ENCODE measurements at places on chromosomes 7 and 10.

DNA sequence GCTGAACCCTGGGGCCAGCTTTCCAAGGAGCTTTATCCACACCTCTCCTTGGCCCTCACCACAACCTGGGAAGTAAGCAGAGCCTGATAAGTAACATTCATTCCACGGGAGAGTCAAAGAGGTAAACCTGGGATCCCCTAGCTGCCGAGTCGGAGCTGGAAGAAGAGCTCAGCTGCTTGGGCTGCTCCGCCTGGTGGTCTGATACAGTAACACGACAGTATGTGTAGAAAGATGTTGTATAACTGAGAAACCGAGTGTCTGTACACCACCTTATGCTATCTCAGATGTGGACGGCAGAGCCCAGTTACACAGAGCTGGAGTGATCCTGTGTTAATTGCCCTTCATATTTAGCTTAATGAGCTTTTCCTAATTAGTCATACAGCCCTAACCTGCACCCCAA, 151.3 kb upstream of the KMT2E start:
- peak; percentile 67 for DNase-seq

- DNase-seq: no peak
Observed at GRCh38 chr10:100209303-100209702, 20.1 kb downstream of the CHUK start.

GRCh38 chr7:80770675-80771081, 132.2 kb downstream of the CD36 start:
- no peak for DNase-seq

DNA sequence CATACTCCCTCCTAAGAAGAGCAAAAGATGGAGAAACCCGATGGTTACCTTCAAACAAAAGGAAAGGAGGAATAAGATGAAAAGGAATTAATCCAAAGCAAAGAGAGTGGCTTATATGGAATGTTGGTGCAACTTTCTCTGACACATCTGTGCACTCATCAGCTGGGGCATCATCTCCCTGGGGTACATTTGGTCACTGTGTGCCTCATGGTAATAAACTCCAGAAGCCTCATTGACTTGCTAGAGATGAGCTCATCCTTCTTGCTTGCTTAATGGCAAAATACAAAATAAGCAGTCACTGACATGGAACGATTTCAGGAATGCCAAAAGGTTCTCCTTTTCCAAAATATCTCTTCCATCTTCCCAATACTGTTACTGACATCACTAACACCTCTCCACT, 22.5 kb downstream of the CAV1 start:
- no peak for DNase-seq

DNA sequence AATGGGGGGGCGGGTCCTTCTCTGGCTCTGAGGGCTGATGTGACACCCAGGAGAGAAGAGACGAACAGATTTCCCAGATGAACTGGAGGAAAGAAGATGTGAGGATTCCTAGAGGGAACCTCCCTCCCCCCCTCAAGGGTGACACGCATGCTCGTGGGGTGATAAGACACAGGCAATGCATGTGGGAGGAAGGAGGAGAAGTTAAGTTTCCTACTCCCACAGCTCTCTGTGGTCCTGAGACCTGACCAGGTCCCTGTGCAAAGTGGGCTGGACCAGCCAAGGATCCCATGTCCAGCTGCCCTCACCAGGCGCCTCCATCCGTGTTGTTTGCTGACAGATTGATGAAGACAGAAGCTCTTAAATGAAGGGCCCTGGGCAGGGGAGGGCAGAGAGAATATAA, 112.6 kb downstream of the SH3PXD2A start:
- no peak for DNase-seq

- DNase-seq: no peak
Observed at GRCh38 chr7:140176122-140176701, 571 bp downstream of the KDM7A start.

- DNase-seq: no peak
Observed at GRCh38 chr10:98533241-98533640, 86.5 kb upstream of the HPS1 start.

GRCh38 chr10:102202386-102202785, 23.7 kb upstream of the ELOVL3 start:
- DNase-seq: no peak

- DNase-seq: no peak
Observed at GRCh38 chr7:158556721-158557440, 30.7 kb downstream of the PTPRN2 start.

DNA sequence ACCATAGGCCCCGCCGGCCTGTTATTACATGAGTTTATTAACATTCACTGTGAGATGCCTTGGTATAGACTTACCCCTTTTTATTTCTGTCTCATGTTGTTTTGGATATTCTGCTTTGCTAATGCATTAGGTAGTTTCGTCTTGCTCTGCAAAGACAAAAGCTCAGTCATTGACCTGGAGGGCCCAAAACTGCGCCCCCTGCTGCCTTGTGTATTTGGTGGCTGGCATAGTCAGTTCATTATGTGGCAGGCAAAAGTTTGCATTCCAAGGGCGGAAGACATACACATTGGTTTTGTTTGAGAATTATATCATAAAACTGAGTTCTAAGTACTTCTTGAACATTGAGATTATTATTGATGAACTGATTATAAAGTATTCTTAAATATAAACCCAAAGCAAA, 372.5 kb downstream of the SDK1 start:
- DNase-seq: peak; percentile 6

DNA sequence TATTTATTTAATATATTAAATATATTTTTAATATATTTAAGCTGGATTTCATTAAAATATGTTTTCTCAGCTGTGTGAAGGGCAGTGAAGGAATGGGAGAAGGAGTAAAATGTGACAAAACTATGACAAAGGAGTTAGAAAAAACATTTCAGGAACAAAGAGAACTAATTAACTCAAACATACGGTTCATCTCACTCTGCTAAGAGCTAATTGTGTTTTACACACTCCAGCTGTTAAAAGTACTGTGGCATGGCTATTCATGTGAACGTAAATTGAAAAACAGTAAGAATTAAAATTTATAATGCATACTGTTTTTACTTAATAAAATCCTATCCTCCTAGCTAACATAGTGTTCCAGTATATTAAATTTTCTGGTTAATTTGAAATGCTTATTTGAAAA, 262.5 kb upstream of the GNAI1 start:
- peak; percentile 53 for DNase-seq

- DNase-seq: no peak
Observed at GRCh38 chr10:61792921-61793320, 108.6 kb upstream of the ARID5B start.

DNA sequence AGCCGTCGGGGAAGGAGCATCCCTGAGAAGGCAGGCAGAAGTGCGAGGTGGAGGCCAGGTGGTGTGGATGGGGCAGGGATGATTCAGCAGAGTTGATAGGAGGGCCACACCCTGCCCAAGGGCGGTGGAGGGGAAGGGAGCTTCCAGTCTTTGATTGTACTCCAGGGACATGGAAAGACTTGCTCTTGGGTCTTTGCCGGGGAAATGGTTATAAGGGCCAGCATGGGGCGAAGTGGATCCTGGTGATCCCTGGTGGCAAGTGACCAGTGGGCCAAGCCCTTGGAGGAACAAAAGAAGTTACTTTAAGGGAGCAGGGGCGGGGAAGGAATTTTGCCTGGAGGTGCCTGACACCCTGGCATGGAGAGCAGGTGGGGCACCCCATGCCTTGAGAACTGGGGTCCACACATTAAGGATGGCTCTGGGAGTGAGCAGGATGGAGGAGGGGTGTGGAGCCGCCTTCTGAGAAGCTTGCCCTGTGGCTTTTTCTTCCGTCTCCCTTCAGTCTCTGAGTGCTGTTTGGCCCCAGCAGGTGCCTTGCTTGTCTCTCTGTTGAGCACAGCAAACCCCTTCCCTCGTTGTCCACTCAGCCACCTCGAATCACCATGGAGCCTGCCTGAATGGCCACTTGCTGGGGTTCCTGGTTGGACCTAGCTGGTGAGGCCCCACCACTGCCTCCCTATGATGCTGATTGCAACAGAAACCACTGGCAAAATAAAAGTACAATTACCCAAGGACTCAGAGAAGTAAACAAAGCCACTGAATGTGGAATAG, 83.9 kb downstream of the RAMP3 start:
- DNase-seq: no peak

GRCh38 chr7:2518737-2519118, 846 bp upstream of the LFNG start:
- DNase-seq: no peak

GRCh38 chr7:138089080-138089901, 13.0 kb downstream of the AKR1D1 start:
- DNase-seq: no peak

GRCh38 chr10:97332591-97333350, 1.8 kb downstream of the FRAT2 start:
- DNase-seq: no peak

GRCh38 chr10:108393089-108393488, 1228.6 kb upstream of the SORCS1 start:
- DNase-seq: no peak

DNA sequence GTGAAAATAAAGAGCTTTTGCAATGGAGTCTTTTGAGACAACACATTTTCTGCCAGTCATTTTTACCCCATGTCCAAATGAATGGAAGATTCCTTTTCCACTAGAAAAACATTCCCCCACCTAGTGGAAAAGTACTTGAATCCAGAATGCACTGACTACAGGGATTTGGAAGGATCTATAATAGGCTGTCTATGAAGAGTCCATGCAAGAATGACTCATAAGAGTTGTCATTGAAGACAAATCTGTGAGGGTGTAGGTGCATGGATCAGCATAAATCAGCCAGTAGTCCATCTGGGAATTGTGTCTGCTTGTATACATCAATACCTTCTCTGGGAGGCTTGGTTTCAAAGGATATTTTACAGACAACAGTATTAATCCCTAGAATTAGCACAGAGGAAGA, 32.5 kb upstream of the TRUB1 start:
- DNase-seq: no peak

DNA sequence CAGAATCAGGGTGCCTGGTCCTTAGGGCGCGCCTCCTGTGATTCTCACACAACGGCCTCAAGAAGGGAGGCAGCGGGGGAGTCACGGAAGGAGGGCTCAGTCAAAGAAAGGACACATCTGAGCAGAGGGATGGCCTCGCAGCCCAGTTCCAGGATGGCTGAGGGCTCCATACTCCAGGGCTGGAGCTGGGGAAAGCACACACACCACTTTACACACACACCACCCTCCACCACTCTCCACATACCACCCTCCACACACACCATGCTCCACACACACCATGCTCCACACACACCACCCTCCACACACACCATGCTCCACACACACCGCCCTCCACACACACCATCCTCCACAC, 22.2 kb downstream of the PRKAG2 start:
- DNase-seq: no peak

DNA sequence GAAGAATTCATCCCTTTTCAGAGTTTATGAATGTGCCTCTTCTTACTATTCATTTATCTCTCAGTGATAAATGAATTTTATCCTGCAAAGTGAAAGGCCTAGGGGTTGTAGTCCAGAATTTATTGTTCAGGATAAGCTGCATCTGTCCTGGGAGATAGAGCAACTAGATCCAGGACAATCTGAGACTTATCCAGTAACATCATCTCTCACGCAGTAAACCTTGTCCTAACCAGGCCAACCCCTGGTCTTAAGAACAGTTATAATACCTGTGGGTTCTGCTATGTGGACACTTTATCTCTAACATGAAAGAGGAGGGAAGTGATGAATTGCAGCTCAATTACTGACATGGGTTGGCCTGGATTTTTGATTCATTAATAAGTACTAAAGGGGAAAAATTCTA, 287.6 kb downstream of the BMPER start:
- DNase-seq: no peak

- no peak for DNase-seq
Observed at GRCh38 chr10:75195035-75195763, 15.4 kb upstream of the VDAC2 start.

- DNase-seq: no peak
Observed at GRCh38 chr7:84801396-84801795, 385.5 kb downstream of the SEMA3D start.

- no peak for DNase-seq
Observed at GRCh38 chr10:22712956-22713852, 1.2 kb downstream of the PIP4K2A start.

- DNase-seq: no peak
Observed at GRCh38 chr10:29923416-29923965, 135.9 kb downstream of the JCAD start.

DNA sequence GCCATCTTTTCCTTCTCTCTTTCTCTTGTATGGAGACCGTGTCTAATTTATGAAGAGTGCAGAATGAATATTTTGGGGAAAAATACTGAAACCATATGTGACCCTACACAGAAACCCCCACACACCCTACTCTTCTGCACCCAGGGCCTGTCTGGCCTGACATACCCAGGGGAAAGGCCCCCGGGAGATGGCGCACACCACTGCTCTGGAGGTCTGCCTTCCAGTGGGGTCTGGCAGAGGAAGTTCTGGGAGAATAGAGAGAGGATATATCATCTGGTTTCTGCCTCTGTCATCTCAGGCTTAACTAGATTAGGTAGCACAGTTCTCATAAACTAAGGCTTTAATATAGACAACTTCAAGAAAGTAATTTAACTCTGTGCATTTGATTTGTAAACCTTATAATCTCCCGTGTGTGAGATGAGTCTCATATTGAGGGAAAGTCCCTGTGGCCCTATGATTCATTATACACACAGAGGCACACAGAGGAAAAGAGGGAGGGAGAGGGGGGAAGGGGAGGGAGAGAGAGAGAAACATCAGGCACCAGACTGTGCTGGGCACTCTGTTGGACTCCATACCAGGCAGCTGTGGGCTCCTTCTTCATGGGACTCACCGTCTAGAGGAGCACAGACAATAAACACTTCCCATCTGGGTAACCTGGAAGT, 123.3 kb downstream of the AOAH start:
- DNase-seq: no peak

DNA sequence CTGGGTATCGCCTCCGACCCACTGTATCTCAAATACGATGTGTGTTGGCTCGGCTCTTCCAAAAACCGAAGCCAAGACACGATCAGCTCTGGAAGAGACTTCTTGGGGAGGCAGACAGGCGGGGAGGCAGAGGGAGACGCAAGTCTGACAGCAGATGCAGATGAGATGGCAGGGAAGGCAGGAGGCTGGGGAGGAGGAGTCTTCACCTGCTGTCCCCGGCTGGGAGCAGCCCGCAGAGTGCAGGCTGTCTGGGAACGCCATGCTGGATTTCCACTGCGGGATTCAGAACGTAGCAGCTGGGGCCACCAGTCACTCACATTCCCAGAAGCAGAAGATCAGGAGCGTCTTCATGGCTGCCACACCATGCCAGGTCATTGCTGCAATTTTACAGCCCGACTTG, 29.4 kb downstream of the CTBP2 start:
- no peak for DNase-seq

GRCh38 chr7:26723129-26723528, 141.3 kb downstream of the SKAP2 start:
- DNase-seq: no peak

GRCh38 chr10:127276794-127277462, 80.5 kb upstream of the INSYN2A start:
- DNase-seq: no peak

Measured in NCI-H1694 treated with DMSO at 0.1 percent for 48 hours (cell line).